ENCODE measurements at places on chromosomes 3 and 15. TPM values are rescaled to one million over a fixed set of nuclear protein-coding genes. Genes with fewer than 3 reads are reported as not detected.

GRCh38 chr15:98794748-98795147, 146.4 kb downstream of the IGF1R start:
- DNase-seq, result no peak

GRCh38 chr15:88454236-88454635, 13.0 kb downstream of the MRPL46 start:
- no peak for DNase-seq

- DNase-seq, result no peak
Measured at GRCh38 chr3:171757361-171758034, 52.8 kb downstream of the PLD1 start.

DNA sequence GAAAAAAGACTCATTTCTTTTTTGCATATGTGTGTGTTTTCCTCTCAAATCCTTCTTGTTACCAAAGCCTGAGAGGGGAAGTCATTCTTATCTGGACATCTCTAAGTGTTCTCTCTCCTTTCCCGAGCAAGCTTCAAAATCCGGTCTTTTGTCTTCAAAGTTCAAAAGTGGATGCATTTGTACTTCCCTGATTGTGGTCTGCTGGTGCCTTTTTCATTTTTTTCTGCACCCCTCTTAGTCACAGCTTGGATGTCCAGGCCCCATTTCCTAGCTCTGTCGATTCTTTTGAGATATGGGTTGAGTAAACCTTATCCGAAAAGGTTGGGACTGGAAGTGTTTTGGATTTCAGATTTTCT, 34.8 kb downstream of the EHD4 start:
- no peak for DNase-seq

DNA sequence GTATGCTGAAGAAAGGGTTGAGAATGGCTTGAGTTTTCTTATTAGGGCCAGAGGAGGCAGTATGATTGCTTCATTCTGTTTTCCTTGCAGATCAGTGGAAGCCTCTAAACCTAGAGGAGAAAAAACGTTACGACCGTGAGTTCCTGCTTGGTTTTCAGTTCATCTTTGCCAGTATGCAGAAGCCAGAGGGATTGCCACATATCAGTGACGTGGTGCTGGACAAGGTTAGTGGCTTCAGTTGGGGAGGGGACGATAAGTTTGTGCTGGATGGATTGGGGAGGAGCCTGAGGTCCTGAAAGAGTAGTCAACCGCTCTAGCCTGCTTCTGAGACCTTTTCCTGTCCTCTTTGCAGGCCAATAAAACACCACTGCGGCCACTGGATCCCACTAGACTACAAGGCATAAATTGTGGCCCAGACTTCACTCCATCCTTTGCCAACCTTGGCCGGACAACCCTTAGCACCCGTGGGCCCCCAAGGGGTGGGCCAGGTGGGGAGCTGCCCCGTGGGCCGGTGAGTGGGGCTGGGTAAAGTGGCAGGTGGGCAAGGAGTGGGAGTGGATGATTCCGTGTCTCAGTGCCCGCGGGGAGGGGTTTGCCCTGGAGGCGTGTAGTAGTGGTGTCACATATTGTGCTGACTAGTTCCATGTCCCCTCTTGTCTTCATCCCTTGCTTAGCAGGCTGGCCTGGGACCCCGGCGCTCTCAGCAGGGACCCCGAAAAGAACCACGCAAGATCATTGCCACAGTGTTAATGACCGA, 8.5 kb downstream of the EIF4G1 start:
- no peak for DNase-seq

GRCh38 chr3:141330235-141330634, 38.1 kb upstream of the ZBTB38 start:
- no peak for DNase-seq

- no peak for DNase-seq
Measured at GRCh38 chr15:100434038-100434437, 92.3 kb upstream of the ADAMTS17 start.

DNA sequence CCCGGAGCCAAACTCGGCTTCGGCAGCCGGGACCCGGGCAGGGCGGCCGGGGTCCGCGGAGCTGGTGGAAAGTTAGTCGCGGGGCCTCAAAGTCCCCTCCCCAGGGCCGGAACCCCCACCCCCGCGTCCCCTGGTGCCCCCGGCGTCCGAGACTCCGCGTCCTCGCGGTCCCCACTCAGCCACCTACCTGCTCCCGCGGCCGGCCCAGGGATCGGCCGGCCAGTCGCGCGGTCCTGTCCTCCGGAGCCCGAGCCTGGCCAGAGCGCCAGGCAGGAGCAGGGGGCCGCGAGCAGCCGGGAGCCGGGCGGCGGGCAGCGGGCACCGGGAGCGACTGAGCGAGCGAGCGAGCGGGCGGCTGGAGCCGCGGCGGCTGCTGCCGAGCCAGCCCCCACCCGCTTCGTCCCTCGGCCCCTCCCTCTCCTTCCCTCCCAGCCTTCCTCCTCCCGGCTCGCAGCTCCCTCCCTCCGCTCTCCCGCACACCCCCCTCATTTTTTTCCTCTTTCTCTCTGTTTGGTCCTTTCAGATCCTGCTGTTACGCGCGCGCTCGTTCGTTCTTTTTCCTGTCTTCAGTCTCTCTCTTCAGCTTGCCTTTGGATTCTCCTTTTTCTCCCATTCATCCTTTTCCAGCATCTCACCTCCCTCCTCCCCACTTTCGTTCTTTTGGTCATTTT, at the start of gene MEGF11:
MEGF11 (minus strand) TSS at position 333 of the 671 bp plus-strand sequence. CDS start 125,347 bp downstream, outside the sequence.
- DNase-seq, result peak; percentile 34

DNA sequence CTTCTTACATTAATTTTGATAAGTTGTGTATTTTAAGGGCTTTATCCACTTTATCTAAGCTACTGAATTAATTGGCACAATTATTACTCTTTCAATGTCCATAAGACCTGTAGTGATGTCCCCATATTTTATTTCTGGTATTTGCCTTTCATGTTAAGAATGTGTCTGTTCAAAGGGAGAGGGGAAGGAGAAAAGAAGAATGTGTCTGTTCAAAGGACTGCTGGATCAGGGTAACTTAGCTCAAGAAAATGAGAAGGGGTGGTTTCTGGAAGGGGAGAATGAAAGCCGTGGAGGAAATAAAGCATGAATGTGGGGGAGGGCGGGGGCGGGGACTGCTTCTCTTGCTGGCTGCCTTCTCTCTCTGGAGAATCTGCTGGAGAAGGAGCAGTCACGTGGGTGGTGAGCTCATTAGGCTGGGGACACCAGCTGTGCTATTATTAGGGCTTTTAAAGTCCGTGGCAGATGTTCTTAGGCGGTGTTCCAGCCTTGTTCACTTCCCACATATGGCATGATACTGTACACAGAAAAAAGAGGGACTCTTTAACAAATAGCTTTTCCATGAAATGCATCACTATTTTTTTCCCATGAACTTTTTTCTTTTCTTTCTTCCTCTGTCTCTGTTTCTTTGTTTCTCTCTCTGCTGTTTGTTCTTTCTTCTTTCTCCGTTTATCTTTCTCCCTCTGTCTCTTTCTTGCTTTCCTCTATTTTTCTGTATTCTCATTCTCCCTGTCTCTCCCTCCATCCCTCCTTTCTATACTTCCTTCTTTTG, 63.7 kb upstream of the ULK4 start:
- DNase-seq, result peak; percentile 97

- DNase-seq, result no peak
Measured at GRCh38 chr3:39254806-39255449, 24.9 kb downstream of the CX3CR1 start.

- DNase-seq, result no peak
Measured at GRCh38 chr3:32450426-32450825, 52.2 kb downstream of the CMTM6 start.

DNA sequence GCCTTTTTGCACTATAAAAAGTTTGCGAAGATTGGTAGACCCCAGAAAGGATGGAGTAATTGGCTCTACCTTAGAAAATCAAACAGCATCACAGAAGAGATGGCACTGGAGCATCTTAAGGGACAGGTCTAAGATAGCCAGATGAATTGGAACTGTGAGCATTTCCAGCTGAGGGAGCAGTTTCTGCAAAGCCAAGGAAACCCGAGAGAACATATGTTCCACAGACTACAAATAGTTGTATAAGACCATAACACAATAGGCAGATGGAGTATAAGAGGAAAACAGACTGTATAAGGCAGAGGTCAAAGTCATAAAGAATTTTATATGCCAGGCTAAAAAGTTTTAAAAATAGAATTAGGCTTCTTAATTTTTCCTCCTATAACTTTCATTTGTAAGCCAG, 46.0 kb downstream of the TSC22D2 start:
- DNase-seq, result no peak

- no peak for DNase-seq
Measured at GRCh38 chr15:100572362-100572983, 29.5 kb downstream of the LINS1 start.

DNA sequence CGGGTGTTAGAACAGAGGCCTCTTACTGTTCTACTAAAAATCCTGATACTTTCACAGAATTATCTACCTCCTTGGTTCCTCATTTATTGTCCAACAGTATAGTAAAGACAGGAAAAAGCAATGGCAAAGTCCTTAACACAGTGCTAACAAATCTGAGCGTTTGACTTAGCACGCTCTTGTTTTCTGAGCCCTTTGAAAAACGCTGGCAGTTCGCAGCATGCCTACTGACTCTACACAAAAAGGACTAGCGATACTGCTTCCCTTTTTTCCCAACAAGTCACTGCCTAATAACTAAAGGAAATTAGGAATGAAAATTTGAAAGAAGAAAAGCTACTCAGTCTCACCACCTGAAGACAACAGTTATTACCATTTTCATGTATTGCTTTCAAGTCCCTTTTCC, 34.8 kb upstream of the CEMIP start:
- DNase-seq, result no peak

DNA sequence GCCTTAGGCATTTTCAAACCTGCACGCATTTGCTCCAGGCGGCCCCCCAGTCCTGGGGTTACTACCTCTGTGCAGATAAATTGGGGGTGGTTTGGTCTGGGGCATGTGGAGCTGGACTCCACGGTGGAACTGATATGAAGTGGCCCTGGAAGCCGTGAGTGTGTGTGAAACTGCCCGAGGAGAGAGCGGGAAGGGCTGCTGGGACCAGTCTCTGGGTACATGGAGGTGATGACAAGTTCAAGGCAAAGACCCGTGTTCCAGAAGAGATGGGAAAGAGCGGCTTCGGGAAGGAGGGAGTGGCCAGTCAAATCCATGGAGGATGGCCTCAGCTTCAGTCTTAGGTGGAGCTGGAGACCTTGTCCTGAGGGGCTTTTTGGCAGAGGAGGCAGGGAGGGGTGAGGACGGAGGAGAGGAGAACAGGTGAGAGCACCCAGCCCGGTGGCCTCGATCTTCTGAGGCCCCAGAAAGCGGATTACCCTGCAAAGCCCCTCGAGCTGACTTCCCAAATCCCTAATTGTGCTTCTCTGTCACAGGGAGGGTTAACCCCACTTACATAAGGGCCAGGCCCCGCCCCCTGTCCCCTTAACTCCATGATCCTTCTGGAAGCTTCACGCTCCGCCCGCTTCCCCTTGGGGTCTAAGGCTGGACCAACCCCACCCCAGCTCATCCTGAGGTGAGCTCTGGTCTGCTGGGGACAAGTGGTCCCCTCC, 1.9 kb upstream of the NR2E3 start:
- no peak for DNase-seq

DNA sequence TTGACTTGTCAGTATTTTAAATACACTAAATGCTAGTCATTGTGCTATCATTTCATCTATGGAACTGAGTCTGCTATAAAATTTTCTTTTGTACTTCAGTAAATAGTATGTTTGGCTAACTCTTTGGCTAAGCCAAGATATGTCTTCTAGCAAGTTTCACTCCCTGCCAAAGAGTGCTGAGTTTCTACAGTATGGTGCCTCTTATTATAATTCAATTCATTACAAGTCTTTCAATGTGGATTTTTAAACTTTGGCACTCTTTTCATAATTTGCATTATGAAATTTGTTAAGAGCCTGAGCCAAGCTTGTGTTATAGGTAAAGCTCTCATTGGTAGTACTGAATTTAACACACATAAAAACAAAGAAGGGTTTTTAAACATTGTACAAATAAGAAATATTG, 24.4 kb downstream of the MORC1 start:
- no peak for DNase-seq

- no peak for DNase-seq
Measured at GRCh38 chr3:155741101-155741500, 3.8 kb downstream of the PLCH1 start.

DNA sequence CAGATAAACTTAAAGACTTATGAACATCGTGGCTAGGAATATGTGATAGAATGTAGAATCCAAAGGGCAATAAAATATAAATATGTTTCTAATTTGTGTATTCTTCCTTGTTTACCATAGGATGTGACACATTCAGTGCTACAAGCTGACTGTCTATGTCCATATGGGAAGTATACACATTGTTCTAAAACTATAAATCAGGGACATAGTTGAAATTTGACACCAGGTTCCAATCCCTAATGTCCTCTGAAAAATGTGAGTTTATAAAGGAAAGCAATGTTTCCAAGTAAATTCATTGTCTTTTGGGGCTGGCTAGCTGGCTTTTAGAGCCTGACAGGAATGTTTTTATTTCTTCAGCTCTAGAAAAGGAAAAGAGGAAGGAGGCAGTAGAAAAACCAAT, 273.6 kb downstream of the CNTN4 start:
- peak; percentile 26 for DNase-seq

DNA sequence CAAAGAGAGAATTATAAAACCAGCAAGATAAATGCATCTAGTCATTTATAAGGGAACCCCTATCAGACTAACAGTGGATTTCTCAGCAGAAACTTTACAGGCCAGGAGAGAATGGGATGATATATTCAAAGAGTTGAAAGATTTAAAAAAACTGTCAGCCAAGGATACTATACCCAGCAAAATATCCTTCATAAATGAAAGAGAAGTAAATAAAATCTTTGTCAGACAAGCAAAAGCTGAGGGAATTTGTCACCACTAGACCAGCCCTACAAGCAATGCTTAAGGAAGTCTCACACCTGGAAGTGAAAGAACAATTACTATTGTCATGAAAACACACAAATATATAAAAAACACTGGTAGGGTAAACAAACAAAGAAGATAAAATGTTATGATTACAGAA, 113.4 kb upstream of the FAM3D start:
- DNase-seq, result no peak

DNA sequence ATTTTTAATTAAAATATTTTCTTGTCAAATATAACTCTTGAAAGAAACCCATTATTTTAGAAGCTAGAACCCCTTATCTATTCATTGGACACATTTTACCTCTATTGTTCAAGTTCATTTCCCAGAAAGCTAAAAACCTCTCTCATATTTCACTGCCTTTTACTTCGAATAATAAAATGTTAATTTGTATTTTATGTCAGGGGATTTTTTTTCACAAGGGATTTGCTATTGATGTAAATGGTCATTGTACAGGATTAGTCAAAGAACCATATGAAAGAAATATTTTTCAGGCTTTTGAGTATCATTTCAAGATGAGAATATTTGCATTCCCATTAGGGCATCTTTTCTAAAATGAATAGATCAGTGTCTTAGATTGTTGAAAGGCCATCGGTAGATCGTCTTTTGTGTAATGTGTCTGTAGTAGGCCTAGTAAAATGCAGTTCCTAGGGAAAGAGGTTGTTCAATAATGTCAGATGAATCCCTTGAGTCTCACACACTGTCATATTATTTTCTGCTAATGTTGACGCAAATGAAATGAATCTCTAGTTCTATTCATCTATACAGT, 114.5 kb downstream of the ROBO1 start:
- no peak for DNase-seq

- DNase-seq, result no peak
Measured at GRCh38 chr15:73922186-73923151, 3.8 kb upstream of the LOXL1 start.

Gene SLC12A1
- 0.03 TPM for polyA plus RNA-seq

Gene TTLL13
- not detected for polyA plus RNA-seq

Gene UBR1
- polyA plus RNA-seq, result 27.0 TPM

Gene CNTN3
- polyA plus RNA-seq, result 7.2 TPM

Gene KLHL40
- polyA plus RNA-seq, result 206 TPM

Gene LRRN1
- polyA plus RNA-seq, result 54.2 TPM

Gene MDFIC2
- polyA plus RNA-seq, result not detected

All from hindlimb muscle (tissue), 1 donor.